ENCODE measurements at places on chromosomes 11 and 22. TPM values are rescaled to one million over a fixed set of nuclear protein-coding genes. Genes with fewer than 3 reads are reported as not detected.

- no peak for DNase-seq
- no peak overlapping the region for H3K27ac ChIP-seq
- H3K36me3 ChIP-seq, result peaks cover 59% of the 10 kb centered on the region
These were observed 6.8 kb downstream of the CAPN1 start for GRCh38 chr11:65188486-65188885.

PNPLA5 gene
- total RNA-seq, result not detected

DNA sequence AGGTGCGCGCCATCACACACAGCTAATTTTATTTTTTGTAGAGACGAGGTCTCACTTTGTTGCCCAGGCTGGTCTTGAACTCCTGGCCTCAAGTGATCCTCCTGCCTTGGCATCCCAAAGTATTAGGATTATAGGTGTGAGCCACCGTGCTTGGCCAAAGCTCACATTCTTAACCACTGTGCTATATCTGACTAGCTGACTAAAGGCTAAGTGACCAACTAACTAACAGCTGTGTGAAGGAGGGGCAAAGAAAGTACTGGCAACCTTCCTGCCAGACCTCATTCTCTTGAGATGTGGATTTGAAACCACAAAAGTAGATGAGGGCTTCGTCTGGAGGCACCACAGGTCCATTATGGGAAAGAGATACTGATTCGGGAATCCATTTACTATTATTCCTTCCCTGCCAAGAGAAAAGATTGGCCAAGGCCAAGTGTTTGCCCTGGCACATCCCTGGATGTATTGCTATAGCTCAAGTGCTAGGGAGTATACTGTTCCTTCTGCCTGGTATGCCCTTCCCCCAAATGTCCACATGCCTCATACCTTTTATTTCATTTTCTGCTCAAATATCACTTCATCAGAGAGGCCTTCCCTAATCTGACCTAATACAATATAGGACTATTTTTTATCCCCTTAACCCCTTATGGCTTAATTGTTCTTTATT is 52.7 kb upstream of the RRM1 start:
- H3K36me3 ChIP-seq, result no peaks in the 10 kb centered on the region
- no peak for DNase-seq
- H3K27me3 ChIP-seq, result no peaks in the 10 kb centered on the region
- no peaks in the 10 kb centered on the region for H3K4me1 ChIP-seq
- H3K27ac ChIP-seq, result no peak overlapping the region
- no peak overlapping the region for H3K4me3 ChIP-seq

SUSD2 gene
- total RNA-seq, result 1.7 TPM

LRRC32 gene
- total RNA-seq, result 0.14 TPM

- no peak overlapping the region for H3K27ac ChIP-seq
- no peaks in the 10 kb centered on the region for H3K27me3 ChIP-seq
- DNase-seq, result no peak
- no peak overlapping the region for H3K4me3 ChIP-seq
- H3K36me3 ChIP-seq, result peaks cover 8% of the 10 kb centered on the region
- H3K4me1 ChIP-seq, result no peaks in the 10 kb centered on the region
These were observed 12.0 kb downstream of the KCNJ11 start for GRCh38 chr11:17376493-17376892.

ANO1 gene
- total RNA-seq, result not detected

CAT gene
- 31.0 TPM for total RNA-seq

- no peak for DNase-seq
- H3K36me3 ChIP-seq, result no peaks in the 10 kb centered on the region
- peaks cover 43% of the 10 kb centered on the region for H3K4me1 ChIP-seq
- peaks cover 10% of the 10 kb centered on the region for H3K27me3 ChIP-seq
- no peak overlapping the region for H3K27ac ChIP-seq
- no peak overlapping the region for H3K4me3 ChIP-seq
These were observed 20.6 kb downstream of the KCNQ1 start for GRCh38 chr11:2465202-2466068.

GRCh38 chr11:63623513-63624140 is 9.4 kb upstream of the PLAAT3 start:
- H3K4me1 ChIP-seq, result peaks cover 17% of the 10 kb centered on the region
- no peaks in the 10 kb centered on the region for H3K27me3 ChIP-seq
- peaks cover 13% of the 10 kb centered on the region for H3K36me3 ChIP-seq
- no peak for DNase-seq
- H3K27ac ChIP-seq, result no peak overlapping the region

DNA sequence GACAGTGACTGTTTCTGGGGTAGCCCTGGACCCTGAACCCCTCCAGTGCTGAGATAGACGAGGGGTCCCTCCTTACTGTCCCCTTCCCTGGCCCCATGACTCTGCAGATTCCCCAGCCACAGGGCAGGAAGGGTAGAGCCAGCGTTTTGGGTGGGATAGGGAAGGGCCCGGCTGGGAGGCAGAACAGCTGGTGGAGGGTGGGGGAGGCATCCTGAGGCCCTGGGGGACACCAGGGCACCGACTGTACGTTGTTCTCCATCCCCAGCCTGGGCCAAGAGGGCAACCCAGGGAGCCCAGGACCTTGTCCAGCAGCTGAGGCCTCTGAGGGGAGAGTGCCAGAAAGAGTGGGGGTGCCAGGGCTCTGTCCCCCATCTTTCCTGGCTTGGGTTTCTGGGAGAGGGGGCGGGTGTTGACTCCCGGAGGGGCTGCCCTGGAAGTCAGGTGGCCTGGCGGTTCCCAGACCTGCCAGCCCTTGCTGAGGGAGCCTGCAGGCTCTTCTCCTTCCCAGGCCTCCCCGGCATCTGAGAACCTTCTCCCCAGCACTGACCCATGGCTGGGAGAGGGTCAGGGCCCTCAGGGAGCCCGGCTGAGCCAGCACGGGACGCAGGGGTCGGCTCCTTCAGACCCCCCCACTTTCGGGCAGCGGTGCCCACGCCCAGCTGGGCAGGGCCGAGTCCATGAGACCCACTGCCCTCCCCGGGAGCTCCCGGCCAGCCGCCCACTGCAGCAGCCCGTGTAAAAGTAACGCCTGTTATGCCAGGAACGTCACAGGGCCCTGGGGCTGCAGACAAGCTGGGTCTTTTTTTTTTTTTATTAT is 30.3 kb downstream of the IGF2 start:
- no peaks in the 10 kb centered on the region for H3K4me1 ChIP-seq
- no peak overlapping the region for H3K27ac ChIP-seq
- no peak for DNase-seq
- no peaks in the 10 kb centered on the region for H3K36me3 ChIP-seq

OR52E2 gene
- total RNA-seq, result not detected

All from natural killer cell (primary cell).